ENCODE measurements at places on chromosomes 2 and 18.

GRCh38 chr2:230669386-230669950 is 43.2 kb upstream of the CAB39 start:
- DNase-seq, result peak; percentile 59

DNA sequence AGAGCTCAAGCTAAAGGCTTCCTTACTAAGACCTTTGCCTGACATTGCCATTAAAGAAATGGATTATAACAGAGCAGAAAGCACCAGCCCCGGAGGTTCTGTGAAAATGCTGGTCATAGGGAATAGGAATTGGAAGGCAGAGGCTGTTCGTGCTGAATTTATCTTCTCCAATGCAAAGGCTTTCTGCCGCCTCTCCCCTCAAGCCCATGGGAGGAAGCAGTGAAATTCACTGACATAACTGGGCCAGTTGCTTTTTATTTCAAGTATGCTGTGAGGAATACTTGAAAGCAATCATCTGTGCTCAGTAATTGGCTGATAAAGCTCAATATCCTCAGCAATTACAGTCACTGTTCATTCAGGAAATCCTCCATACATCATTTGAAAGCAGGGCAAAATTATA is 85.4 kb upstream of the LINC00305 start:
- DNase-seq, result no peak

DNA sequence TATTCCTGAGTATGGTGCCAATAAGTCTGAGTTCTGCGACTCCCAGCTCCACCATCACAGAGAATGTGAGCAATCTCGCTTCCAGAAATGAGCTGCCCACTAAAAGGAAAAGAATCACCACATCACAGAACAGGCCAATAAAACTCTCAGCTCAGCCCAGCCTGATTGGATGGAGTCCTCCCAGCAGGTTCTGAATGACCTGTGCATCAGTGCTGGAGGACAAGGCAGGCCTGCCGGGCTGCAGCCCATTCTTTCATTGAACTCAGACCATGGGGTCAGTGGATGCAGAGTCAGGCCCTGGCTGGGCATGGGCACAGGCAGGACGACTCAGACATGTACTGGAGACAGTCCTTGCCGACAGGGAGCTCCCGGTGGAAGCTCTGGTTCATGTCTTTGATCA is 132.7 kb upstream of the REV1 start:
- no peak for DNase-seq

- no peak for DNase-seq
These were observed 55.1 kb upstream of the LDAH start for GRCh38 chr2:20877960-20878359.

- no peak for DNase-seq
These were observed 64.0 kb downstream of the LRRTM4 start for GRCh38 chr2:77458216-77458615.

GRCh38 chr2:202773301-202773973 is 98.1 kb downstream of the ICA1L start:
- no peak for DNase-seq

DNA sequence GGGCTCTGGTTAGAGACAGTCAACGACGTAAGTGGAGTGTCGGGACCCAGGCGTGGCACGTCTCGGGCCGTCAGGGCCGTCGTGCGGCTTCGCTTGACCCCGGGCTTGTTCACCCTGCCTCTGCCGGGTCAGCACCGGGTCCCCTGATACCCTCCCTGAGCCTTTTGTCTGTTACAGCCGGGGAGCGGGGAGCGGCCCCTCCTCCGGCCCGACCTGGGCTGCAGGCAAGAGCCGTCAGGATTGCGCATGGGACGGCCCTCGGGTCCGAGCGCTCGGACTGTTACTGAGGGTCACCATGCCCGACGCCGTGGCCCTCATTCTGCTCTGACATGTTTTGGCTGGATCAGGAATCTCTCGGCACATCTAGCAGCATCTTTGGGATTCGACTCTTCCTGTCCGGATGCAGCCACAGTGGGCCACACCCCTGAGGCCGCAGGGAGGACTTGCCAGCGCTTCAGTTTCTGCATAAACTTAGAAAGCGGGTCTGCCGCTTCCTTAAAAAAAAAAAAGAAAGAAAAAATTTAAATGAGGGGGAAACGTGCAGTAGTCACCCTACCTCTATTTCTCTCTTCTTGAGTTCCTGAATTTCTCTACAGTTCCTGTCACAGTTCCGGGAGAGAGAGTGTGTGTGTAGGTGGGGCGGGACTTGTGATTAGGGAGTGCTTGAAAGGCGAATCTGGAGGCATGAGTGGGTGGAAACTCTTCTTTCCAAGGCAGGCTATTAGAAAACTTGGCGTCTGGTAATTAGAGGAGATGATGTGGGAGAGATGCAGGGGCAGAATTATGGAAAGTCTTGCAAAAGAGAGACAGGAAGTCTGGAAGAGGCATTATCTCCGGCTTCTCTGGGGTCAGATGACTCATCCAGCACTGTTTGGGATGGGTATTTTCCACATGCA is 909 bp downstream of the TMEM87B start:
- DNase-seq, result peak; percentile 92

DNA sequence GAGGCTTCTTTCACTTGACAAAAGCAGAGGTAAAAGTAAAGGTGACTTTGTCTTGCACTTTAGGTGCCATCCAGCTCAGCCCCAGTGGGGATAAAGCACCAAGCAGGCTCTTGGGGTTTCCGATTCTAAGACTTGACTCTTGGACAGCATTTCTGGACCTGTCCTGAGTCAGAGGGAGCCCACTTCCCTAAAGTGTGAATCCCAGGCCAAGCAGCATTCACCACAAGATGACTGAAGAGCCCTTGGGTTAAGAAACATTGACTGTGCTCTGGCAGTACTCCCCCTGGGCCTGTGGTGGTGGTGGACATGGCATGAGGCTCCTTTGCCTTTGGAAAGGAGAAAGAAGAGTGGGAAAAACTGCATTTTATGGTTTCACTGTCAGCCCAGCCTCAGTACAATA is 638.0 kb upstream of the VRK2 start:
- DNase-seq, result peak; percentile 67

- no peak for DNase-seq
These were observed 52.6 kb downstream of the CXCR4 start for GRCh38 chr2:136065384-136065783.

DNA sequence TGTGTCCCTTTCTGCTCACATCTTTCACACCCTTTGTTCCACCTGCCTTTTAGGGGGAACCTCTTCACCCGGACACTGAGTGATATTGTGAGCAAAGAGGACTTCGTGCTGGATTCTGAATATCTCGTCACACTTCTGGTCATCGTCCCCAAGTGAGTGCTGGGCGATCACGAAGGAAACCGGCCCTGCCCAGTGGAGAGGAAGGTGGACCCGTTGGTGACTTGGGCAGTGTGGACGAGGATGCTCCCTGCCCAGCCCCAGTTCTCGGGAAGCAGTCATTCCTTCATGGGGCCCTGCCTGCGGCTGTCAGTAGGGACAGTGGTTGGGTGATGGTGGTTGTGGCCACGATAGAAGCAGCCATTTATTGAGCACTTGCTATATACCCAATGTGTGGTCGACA is 40.8 kb downstream of the PDIA6 start:
- DNase-seq, result no peak

- no peak for DNase-seq
These were observed 13.2 kb upstream of the CHRNA1 start for GRCh38 chr2:174777347-174778084.

GRCh38 chr18:3225588-3225987 is 5.8 kb upstream of the MYOM1 start:
- no peak for DNase-seq

GRCh38 chr18:70219688-70220087 is 14.2 kb upstream of the RTTN start:
- no peak for DNase-seq

GRCh38 chr18:5975111-5976002 is 80.0 kb upstream of the TMEM200C start:
- DNase-seq, result peak; percentile 72

DNA sequence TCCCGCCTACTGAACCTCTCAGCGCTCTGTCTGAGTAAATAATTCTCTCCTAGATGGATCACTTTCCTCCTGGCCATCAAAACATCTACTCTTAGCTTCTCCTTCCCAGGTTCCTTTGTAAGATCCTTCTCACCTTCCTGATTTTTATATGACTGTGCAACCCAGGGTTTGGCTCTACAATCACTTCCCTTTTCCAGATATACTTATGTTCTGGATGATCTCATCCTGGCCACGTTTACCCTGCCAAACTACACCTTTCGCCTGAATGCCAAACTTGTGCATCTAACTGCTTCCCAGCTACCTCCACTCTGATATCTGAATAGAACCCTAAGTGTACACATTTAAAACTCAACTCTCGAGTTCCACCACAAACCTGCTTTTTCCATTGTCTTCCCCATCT is 290.5 kb upstream of the REV1 start:
- no peak for DNase-seq

DNA sequence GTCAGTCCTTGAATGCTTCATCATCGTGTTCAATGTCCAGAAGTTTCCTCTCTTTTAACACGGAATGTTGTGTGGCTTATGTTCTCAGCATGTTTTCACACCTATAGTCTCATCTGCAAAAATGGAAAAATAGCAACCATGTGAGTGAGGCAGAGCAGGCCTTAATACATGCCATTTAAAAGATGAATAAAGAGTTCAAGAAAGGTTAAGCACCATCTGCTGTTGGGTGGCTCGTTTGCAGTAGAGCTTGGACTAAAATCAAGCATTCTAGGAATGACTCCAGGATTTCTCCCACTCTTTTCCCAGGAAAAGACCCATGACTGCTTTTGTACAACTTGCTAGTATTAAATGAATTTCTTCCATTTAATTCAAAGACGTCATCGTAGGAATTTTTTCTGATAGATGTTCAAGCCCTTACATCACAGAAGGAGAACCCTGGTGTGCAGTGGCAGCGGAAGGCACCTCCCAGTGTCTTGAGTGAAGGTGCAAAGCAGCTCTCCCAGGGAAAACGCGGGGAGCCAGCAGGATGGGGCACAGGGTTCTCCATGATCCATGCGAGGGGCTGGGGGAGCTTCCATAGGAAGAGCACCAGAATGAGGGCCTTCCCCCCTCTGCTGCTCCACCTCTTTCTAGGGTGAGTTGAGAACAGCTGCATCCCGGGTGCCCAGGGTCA is 9.6 kb downstream of the DCDC2C start:
- DNase-seq, result no peak

DNA sequence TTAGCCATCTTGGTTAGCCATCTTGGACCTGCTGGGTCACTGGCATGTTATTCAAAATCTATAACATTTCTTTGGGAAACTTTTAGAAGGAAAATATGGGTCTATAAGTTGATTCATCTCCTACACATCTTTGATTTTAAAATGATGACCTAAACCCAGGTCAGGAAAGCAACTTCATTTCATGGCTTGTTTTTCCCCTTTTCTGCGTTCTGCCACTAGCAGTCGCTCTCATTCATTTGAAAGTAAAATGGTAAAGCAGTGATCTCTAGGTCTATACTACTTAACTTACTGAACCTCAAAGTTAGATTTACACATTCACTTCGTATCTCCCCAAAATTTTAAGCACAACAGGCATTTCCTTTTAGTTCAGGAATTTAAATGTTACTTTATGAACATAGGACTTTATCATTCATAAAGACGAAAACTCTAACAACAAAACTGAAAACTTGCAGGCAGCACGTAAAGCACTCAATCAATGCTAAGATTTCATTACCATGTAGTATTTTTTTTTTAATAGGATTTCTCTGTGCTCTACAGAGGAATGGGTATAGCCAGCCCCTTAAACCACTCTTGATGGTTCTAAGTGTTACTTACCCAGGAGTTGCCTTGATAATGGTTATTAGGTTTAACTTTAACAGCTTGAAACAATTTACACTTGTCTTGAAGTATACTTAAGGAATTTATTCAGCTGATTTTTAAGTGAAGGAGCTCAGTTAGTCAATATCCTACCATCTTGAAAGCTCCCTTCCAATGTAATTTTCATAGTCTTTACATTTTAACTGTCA is 62.5 kb downstream of the GORASP2 start:
- no peak for DNase-seq

DNA sequence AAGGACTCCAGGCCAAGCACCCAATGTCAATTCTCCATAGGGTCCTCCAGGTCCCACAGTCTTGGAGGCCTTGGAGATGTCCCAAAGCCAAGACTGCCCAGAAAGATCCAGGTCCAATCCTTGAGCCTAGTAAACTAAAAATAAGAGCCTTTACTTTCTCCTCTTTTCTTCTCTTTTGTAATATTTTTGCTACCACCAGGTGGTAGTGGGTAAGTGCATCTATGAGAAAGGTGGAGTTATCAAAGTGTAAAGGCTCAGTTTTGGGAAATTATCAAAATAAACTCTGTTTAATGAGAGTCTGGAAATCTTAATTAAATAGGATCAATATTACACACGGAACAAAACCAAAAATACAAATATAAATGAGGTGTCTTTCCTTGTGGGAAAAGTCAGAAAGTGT is 276.4 kb downstream of the ALK start:
- DNase-seq, result no peak

- DNase-seq, result no peak
These were observed 65.6 kb downstream of the INPP4A start for GRCh38 chr2:98510322-98510662.

GRCh38 chr18:32019251-32019948 is 775 bp downstream of the RNF125 start:
- DNase-seq, result peak; percentile 23

DNA sequence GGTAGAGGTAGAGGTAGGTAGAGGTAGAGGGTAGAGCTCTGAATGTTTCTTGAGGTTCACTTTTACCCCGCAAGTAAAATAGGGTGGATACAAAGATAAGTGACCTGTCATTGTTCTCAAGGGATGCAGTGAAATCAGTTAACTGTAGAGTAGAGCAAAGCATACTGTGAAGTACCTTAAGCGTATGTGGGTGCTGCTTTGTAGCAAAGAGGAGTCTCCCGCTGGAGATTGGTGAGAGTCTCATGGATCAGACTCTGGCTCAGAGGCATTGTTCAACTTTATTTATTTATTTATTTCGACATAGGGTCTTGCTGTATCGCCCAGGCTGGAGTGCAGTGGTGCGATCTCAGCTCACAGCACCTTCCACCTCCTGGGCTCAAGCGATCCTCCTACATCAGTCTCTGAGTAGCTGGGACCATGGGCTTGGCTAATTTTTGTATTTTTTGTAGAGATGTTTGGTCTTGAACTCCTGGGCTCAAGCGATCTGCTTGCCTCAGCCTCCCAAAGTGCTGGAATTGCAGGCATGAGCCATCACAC is 38.7 kb downstream of the MTA3 start:
- no peak for DNase-seq

DNA sequence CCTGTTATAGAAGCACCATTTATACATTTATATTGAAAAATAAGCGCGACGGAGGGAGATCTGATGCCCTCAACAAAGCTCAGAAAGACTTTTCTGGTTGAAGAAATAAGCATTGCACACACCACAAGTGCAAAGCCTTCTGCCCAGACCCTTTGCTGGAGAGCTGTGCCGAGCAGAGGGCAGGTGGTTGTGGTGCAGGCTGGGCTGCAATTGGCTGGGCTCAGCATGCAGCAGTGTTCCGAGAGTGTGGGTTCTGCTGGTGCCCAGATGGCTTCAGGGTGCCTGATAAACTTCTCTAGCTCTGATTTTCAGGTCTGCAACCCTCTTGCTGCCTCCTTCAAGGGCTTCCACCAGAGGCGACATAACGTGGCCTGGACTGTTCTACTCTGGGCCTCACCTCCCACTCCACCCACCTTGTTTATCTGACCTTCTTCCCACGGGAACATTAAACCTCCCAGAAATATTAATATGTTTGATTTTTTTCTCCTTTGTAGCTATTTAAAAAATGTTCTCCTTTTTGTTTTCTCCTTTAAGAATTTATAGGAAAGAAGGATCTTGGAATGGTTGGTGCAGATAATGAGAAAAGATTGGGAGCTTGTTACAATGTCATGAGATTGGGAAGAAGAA is 113.6 kb upstream of the ITGA6 start:
- no peak for DNase-seq

- DNase-seq, result peak; percentile 13
These were observed 27.2 kb upstream of the CYTIP start for GRCh38 chr2:157471078-157471477.

GRCh38 chr2:42921147-42921520 is 128.8 kb upstream of the HAAO start:
- no peak for DNase-seq

Measured in suppressor macrophage treated with lipopolysaccharide for 4 hours (primary cell).